ENCODE measurements at places on chromosomes 5 and 9.

- DNase-seq: no peak
These were observed 372.1 kb upstream of the C9orf72 start for GRCh38 chr9:27945386-27945785.

DNA sequence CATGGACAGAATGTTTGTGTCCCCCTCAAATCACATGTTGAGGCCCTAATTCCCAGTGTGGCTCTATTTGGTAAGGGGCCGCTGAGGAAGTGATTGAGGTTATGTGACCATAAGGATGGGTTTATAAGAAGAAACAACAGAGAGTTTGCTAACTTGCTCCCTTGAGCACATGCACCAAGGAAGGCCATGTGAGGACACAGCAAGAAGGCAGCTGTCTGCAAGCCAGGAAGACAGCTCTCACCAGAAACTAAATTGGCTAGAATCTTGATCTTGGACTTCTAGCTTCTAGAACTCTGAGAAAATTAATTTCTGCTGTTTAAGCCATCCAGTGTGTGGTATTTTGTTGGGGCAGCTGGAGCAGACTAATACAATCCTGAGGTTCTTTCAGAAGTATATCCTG lies 35.2 kb upstream of the CDC42SE2 start:
- no peak for DNase-seq

DNA sequence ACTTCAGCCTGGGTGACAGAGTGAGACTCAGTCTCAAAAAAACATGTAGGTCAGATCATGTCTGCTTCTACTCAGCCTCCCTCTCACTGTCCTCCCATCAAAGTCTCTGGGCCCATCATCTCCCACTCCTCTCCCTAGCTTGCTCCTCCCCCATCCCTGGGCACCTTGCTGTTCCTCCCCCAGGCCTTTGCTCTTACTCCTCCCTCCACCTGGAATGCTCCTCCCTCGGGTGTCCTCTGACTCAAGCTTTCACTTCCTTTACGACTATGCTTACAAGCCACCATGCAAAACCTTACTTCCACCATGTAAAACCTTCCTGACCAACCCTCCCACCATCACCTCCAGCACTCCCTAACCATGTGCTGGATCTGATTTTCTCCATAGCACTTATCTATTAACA lies 51.5 kb downstream of the MTMR12 start:
- no peak for DNase-seq

DNA sequence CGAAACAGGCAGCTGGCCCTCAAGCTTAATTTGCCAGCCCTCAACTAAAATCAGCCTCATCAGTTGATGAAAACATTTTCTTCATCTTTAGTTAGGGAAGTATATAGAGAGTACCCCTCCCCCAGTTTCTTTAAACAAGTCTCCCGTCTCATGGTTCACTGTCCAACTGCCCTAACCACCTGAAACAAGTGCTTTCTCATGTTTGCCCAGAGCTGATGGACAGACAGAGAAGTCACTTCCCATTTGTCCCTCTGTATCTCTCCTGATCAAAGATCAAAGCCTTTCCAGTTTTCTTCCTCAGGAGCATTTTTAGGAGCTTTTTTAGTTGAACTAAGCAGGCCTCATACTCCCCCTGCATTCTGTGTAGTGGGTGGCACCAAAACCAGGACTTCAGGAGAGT lies 21.7 kb downstream of the FUBP3 start:
- no peak for DNase-seq

DNA sequence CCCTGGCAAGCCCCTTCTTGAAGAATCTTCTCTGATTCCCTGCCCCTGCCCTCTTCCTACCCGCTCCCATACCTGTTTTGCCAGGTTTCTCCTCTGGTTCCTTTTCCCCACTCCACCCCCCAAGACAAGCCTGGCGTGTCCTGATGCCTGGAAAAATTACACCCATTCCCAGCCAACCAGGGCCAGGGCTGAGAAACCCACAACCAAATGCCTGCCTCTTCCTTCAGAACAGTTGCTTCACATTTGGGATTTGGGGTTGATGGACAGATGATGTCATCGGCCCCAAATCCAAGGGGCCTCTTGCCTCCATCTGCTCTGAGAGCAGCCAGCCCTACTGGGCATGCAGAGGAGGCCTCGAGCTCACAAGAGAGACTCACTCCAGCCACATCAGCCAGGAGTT lies 8.8 kb upstream of the NEK6 start:
- no peak for DNase-seq

All from COR-L47 (cell line).